ENCODE measurements at places on chromosomes 12 and 14.

- DNase-seq = no peak
Observed at GRCh38 chr12:45475594-45475993, 253.9 kb upstream of the ARID2 start.

DNA sequence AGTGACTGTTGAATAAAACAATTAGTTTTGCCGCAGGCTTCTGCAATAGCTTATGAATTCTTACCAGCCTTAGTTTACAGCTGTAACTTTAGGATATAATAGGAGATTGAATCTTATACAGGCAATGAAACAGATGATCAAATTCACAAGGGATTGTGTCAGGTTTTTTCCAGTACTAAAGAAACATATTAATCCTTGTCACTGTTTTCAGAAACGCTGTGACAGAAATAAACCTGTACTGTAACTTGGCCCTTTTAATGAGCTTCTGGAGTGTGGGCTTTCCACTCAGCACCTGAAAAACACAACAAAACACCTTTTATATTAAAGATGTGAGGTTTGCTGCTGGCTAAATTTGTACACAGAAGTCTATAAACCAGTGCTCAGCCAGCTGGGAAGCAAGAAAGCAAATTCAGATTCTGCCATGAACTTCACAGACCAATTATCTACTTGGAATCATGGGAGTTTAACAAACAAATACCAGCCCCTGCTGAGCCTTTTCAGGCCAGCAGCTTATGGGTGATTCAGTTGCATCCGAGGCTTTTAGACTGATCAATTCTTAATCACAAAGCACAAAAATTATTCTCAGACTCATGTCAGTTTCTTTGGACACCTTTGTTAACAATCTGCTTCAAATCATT, 109.5 kb downstream of the FOXG1 start:
- no peak for DNase-seq

- no peak for DNase-seq
Observed at GRCh38 chr12:96419576-96420276, 19.5 kb upstream of the CDK17 start.

DNA sequence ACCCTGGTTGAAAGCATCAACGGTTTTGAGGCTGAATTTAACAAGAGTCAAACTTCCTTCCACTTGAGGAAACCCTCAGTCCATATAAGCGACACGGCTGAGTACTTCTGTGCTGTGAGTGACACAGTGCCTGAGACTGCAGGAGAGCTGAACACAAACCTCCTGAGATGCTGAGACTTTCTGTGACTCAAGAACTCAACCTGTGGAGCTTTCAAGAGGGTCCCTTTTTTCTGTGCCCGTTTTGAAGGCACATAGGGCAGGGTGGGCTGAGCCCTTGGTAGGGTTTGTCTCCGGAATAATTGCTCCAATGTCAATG, 305.3 kb upstream of the OR4E1 start:
- DNase-seq = no peak

DNA sequence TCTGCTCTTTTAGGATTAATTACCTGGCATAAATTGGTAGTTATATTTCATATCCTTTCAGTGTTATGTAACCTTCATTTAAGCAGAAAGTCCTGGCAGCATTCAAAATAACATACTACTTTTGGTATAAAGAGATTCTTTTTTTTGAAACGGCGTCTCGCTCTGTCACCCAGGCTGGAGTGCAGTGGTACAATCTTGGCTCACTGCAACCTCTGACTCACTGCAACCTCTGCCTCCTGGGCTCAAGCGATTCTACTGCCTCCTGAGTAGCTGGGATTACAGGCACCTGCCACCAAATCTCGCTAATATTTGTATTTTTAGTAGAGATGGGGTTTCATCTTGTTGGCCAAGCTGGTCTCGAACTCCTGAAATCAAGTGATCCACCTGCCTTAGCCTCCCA, 9.2 kb downstream of the KTN1 start:
- DNase-seq = no peak

GRCh38 chr14:24542346-24542936, 33.6 kb downstream of the CTSG start:
- no peak for DNase-seq

DNA sequence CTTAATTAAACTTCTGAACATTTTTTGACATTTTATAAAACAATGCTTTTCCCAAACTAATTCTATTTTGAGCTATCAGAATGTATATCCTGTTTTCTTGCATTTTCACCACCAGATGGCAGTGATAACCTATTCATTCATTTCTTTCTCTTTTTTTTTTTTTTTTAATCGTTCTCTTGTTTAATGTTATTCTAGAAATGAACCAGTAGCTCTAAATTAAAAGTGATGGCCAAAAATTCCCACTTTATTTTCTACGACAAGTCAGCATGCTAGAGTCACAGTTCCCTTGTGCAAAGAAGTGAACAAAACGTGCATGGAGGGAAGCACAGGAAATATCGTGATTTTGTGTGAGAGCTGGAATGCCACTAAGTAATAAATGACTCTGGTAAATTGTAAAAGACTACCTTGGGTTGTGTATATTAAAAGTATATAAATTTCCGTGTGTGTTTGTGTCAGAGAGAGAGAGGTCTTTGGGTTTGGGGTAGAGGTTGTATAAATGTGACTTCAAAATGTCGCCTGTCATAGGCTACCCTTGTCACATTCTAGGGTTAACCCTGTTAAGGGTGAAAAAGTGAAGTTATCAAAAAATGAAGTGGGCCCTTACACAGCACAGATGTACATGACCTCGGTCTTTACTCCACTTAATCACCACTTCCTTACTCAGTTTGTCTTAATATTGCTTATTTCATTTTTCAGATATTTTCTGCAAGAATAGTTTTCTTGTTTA, 40.4 kb upstream of the LDHB start:
- DNase-seq = no peak

DNA sequence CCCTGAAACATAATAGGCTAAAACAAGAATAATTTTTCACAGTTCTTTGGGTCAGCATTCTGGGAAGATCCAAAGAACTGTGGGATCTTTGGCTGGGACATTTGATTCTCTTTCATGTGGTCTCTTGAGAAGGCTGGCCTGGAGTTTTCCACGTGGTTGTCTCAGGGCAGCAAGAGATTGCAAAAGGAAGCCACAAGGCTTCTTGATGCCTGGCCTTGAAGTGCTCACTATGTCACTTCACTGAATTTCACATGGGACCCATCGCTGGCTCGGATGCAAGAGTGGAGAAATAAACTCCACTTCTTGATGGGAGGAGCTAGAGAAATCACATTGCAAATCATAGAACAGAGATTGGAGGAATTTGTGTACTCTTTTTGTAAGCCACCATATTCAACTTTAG, 343.4 kb downstream of the MED13L start:
- no peak for DNase-seq
